ENCODE measurements at places on chromosomes 7 and 10. TPM values are rescaled to one million over a fixed set of nuclear protein-coding genes. Genes with fewer than 3 reads are reported as not detected.

Gene ESYT2
- 122 TPM for total RNA-seq

DNA sequence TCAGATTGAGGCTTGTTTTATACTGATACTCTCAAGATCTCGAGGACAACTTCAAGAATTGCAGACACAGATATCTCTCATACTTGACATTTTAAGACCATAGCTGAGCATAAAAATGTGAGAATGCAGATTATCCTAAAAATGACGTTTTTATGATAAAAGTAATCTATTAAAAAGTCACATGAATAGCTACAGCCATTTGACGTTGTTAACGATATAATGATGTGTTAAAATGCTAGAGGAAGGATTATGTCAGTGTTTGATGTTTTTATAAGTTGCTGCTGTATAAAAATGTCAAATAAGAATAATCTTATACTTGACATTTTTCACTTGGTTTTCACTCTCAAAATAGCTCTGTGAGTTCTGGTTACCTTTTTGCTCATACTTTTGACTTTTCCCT lies 67.1 kb upstream of the NPVF start:
- DNase-seq: no peak

GRCh38 chr7:54091322-54091721 lies 450.9 kb upstream of the VSTM2A start:
- DNase-seq: no peak

Gene ZNF804B
- not detected for total RNA-seq
